ENCODE measurements at places on chromosomes 11 and 22.

DNA sequence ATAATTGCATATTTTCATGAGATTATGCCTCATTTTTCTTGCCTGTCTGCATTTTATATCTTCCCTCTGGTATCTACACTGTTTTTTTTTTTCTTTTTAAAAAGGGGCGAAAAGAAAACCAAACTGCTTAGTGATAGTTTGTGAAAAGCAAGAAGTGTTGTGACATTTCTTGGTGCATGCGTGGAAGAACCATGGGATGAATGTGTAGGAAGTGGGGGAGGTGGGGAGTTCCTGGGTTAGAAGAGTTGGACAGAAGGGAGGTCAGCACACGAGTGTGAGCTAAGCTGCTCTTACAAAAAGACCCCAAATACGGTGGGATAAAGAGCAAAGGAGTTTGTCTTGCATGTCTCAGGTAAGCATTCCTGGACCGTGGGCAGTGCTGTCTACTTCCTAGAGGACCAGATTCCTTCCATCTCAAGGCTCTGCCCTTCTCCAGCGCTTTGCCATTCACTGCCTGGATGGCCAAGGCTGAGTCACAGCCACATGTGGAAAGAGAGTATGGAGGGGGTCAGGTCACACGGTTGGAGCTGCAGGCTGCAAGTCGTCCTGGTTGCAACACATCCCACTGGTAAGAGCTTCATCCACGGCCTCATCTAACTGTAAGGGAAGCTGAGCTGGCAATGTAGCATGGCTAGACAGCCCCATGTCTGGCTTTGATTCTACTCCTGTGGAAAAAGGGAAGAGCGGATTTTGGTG is 300.6 kb downstream of the DDX10 start:
- no peak for DNase-seq

- no peak for DNase-seq
Measured at GRCh38 chr11:74069146-74070046, 60.5 kb upstream of the UCP3 start.

GRCh38 chr11:120834686-120835210 is 189.2 kb upstream of the TBCEL start:
- no peak for DNase-seq

- DNase-seq = no peak
Measured at GRCh38 chr11:26201411-26201810, 130.5 kb upstream of the ANO3 start.

DNA sequence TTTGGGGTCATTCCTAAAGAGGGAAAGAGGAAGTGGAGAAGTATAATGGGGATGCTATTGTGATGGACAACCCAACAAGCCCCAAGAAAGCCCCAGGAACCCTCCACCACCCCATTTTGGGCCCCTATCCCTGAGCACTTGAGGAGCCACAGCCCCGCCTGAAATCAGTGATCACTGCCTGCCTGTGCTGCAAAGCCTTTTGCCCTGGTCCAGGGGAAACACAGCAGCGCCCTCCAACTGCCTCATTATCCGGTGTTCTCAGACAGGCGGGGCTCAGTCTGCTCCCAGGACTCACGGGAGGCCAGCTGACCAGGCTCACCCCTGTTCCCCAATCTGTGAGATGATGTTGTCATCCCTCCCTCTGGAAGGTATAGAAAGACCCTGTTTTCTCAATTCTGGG is 44.7 kb upstream of the TTC12 start:
- DNase-seq = no peak

DNA sequence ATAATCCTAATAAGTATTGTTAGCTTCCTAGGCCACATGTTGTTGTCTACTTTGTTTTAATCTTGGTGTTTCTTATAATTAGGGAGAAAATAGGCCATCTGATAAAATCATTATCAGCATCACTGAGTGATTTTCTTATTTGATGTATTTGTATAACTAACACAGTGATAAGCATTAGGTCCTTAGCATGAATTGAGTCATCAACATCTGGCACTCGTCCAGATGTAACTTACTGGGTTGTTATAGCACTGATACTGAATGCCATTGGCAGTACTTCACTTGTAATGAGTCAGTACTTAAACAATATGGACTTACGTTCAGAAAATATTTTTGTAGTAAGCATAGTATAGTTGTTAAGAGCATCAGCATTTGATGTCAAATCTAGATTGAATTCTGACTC is 16.2 kb downstream of the API5 start:
- DNase-seq = no peak

- no peak for DNase-seq
Measured at GRCh38 chr11:67381244-67381972, 8.0 kb upstream of the CLCF1 start.

DNA sequence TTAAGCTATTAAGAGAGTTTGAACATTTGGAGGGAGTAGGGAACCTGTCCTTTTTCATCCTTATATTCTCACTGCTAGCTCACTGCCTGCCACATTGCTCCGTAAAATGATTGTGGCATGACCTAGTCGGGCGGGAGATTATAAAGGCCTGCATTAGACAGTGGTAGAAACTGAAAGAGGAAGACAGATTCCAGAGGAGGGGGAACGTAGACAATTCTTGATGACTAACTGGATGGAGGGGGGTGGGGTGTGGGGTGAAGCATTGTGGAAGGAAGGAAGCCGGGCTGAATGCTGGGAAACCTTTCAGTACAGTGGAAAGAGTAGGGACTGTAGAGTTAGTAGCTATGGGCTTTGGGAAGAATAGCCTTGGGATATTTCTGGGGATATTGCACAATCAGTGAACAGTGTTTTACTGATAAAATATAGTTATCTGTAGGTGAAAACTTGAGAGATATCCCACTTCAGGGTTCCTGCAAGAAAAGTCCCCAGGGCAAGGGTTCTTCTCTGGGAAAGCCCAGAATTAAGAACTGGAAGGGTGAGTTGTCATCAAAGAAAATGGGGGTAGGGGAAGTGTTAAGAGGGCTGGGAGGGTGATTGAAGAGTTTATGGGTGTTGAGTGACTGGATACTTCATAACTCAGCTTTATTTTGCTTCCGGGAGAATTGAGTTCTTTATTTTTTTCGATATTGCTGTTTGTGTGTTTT is 2.1 kb downstream of the MED15 start:
- peak; percentile 29 for DNase-seq

- DNase-seq = peak; percentile 31
Measured at GRCh38 chr11:44286268-44286880, 23.6 kb downstream of the ALX4 start.

- no peak for DNase-seq
Measured at GRCh38 chr22:25815561-25815960, 73.6 kb downstream of the MYO18B start.

- no peak for DNase-seq
Measured at GRCh38 chr11:55942785-55943392, 6.7 kb upstream of the OR5I1 start.

- DNase-seq = no peak
Measured at GRCh38 chr11:2312232-2313042, 10.6 kb downstream of the TSPAN32 start.

- DNase-seq = no peak
Measured at GRCh38 chr11:79013509-79013908, 427.3 kb downstream of the TENM4 start.

DNA sequence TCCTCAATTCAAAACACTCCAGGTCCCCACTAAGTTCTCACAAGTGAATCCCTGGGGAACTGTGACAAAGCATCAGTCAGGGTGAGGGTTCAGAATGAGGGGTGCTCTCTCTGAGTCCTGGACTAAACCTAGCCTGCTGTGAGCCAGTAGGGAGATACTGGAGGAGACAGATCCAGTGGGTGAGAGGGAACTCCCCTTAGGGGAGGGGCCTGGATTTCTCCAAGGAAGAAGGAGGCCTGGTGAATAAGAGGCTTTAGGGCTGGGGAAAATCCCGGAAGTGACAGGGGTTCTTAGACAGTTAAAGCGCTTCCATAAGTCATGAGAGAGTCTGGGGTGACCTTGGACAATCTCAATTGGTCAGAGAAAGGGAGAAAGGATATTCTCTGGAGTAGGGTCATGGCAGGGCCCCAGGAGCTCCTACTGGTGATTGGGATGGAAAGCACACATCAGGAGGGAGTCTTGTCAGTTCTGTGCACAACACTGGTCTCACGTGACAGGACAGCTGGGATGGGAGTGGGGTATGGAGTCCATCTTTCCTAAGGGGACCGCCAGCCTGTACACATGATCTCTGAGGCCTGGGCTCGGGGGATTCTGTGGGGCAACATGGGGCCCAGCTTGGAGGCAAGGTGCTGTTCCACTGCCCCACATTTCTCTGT is 1.5 kb downstream of the TBC1D10A start:
- no peak for DNase-seq

- DNase-seq = no peak
Measured at GRCh38 chr22:29703569-29704195, 16.1 kb upstream of the CABP7 start.

DNA sequence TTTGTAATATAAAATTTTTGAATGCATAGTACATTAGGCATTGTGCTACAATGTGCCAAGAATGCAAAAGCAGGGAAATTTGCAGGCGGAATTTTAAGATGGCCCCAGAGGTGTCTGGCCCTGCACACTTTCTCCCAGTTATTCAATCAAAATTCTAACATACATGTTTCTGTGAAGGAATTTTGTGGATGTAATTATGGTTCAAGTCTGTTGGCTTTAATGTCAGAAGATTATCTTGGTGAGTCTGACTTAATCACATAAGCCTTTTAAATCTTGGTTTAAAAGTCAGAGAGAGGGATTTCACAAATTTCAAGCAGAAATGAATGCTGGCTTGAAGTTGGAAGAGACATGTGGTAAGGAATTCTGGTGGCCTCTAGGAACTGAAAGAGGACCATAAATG is 423.4 kb upstream of the CCDC179 start:
- no peak for DNase-seq

DNA sequence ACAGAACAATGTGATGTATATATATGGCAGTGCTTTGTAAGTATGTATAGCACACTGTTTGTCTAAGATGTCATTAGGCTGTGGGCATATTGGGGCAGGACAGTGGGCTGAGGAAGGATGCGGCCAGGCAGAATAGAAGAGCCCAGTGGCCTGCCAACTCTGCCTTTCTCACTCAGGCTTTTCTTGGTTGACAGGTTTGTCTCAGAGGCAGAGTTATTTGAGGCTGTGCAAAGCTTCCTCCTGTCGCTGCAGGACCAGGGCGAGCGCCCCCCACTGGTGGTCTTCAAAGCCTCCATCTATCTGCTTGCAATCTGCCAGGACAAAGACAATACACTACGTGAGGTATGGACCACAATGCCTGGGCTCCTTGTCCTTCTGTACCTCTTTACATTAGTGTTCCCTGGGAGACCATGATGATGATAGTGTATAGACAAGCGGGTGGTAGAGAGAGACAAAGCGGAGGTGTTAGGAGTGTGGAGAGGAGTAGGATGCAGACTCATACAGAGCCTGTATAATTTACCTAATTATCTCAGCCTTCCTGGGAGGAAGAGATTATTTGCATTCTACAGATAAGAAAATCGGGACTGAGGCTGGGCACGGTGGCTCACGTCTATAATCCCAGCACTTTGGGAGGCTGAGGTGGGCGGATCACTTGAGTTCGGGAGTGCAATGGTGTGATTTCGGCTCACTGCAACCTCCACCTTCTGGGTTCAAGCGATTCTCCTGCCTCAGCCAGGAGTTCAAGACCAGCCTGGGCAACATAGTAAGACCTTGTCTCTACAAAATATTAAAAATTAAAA is 37.3 kb upstream of the CCDC134 start:
- DNase-seq = peak; percentile 20

DNA sequence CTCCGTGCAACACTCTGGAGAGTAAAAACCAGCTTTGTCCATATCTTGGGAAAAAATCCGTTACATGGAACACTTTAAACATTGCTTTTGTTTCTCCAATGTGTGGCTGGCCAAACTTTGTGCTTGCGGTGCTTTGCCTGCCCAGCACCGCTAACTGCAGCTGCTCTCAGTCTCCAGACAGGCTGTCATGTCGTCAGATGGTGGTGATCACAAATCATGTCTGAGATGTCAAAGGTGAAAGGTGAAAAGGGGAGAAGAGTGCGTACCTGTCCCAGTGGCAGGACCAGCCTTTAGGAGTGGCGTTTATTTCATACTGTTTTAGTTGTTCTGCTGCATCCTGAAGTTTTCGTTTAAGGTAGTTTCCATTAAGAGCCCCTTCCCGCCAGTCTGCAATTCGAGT is 17.1 kb upstream of the AGBL2 start:
- DNase-seq = no peak

- no peak for DNase-seq
Measured at GRCh38 chr22:32544953-32545558, 70.4 kb downstream of the FBXO7 start.

DNA sequence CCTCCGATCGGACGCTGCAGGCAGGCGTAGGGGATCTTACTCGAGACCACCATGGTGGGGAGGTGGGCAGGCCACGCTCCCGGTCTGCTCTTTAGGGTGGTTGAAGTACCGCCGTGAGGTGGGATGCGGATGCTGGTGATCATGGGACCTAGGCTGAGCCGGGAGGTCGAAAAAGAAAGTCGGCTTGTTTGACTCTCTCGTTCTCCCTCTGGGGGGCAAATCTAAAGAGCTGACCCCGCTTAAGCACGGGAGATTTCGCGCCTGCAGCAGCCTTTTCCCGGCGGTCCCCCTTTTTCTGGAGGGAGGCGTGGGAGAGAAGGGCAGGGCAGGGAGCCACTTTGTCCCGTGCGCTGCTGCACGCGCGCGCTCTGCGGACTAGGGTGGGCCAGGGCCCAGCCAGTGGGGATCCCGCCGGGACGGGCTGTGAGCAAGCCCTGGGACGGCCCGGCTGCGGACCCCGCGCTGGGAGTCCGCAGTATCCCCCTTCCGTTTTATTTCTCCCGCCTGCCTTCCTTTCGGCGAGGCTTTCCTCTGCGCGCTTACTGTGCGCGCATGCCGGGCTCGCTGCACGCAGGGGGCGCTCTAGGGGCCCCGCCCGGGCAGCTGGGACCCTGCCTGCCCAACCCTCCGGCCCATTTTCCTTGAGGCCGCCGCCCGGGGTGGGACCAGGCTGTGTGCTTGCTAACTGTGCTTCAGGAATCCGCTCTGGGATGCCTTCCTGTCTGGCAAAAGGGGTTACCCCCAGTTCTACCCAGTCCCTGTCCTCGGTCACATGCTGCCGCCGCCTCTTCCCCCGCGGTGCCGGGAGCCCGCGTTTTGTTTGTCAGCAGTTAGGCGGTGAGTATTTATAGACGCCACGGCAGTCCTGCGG is 81.0 kb downstream of the PRR5L start:
- DNase-seq = peak; percentile 37

GRCh38 chr22:48301421-48301820 is 1526.3 kb downstream of the BRD1 start:
- DNase-seq = no peak

DNA sequence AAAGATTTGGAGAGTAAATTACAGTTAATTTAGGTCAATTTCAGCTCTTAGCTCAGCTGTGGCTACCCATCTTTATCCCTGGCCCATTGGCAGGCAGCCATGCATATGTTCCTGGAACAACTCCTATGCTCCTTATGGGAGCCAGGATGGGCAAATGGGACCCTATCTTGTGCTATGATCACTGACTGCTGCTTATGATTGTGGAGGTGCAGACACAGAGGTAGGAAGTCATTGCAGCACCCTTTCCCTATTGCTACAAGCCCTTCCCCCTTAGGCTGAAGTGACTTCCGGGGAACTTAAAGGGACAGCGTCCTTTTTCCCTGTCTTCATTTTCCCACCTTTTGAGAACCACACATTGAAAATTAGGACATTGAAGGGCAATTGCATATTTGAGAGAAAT is 112.7 kb downstream of the FCHSD2 start:
- no peak for DNase-seq

- DNase-seq = no peak
Measured at GRCh38 chr11:44421090-44421675, 111.2 kb upstream of the ALX4 start.
